T-cell (primary cell): ENCODE measurements at places on chromosomes 4 and X.

DNA sequence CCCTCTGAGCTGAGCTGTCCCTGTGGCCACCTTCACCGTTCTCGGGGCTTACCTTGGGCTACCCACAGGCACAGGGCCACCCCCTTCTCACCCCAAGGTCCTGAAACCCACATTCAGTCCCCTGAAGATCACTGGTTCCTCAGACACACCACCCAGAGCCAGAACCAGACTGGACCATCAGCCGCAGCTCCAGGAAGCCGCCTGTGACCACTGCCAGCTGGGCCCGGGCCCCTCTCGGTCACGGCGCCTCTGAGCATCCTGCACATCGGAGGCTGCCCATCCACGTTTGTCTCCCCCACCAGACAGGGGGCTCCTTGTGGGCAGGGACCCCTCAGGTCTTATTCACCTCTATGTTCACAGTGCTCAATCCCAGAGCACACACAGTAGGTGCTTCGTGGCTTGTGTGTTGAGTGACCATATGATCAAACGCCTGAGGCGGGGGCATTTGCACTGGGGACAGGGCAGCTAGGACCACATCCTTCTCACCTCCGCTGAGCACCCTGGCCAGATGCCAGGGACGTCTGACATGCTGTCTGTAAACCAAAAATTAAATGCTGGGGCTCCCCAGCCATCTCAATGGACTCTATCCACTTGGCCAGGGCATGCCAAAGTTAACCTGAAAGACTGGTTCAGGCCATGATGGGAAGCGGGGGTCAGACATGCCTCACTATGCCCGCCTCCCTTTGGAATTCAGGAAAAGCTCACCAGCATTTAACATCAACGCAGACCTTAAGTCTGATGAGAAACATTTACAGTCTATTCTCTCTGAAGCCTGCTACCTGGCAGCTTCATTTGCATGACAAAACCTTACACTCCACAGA lies 109.4 kb upstream of the AFAP1 start:
- DNase-seq = no peak

DNA sequence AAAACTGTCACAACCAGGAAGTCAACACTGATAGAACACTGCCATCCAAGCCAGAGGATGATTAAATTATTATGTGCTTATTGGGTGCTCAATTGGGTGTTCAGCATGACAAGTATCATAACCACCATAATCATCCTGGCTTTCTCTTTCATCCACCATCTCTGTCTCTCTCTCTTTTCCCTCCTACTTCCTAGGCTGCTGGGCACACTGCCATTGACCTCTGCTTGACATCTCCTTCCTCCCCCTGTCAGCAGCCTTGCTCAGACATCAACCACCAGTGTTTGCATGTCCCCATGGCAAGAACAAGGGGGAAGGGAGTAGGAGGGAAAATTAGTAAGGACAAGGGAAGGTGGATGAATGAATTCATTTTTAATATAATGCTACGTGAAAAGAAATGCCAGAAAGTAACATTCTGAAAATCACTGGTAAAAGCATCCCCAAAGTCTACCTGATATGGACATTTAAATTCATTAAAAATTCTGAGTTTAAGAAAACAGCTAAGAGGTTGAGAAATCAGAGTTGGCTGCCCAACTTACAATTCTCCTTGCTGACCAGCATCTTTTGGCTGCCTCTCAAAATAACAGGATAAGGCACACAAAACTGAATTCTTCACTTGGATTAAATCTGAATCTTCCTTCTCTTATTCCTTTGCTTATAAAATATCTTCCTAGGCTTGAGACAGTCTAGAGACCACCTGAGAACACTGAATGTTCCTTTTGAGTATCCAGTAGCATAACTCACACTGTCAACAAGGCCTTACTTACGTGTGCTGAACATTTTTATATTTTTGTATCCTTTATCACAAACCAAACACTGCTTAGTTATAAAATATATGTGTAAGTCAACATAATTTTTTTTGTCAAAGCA lies 48.5 kb downstream of the SNCA start:
- no peak for DNase-seq

GRCh38 chrX:117808426-117808825 lies 308.2 kb downstream of the KLHL13 start:
- DNase-seq = no peak

DNA sequence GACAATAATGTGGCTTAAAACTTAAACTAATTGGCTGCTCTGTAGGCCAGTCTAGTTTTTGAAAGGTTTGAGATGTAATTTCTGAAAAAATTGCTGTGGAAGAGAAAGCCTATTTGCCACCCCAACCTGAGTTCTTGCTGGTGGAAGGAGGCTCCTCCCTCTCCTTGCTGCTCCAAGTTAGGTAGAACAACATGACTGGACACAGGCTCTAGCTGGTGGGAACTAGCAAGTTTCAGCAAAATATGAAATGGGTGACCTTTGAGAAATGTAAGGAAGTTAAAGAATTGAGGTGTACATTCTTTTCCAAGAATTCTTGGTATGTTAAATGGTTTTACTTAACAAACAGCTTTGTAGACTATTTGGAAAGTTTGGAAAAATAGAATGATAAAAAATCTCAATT lies 8.0 kb downstream of the RPL34 start:
- no peak for DNase-seq

- DNase-seq = no peak
Observed at GRCh38 chr4:41009411-41009810, 204.9 kb downstream of the APBB2 start.

DNA sequence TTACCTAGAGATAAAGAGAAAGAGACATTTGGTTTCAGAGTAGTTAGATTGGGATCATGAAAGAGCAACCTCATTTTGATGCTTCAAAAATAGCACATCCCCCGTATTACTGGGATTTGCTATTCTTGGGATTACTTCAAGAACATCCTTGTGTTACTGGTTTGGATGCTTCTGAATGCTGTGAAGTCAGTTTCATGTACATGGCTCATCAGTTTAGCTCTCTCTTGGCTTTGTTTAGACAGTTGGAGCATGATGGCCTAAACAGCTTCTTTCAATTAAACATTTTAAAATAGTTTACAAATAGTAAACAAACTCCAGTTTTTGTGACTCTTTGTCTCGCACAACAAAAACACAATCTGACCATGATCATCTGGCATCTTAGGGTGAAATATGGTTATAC lies 23.9 kb downstream of the HTT start:
- DNase-seq = no peak

- no peak for DNase-seq
Observed at GRCh38 chr4:84309191-84309590, 189.9 kb downstream of the NKX6-1 start.

GRCh38 chrX:1427756-1428155 lies 25.0 kb downstream of the ASMTL start:
- DNase-seq = no peak

DNA sequence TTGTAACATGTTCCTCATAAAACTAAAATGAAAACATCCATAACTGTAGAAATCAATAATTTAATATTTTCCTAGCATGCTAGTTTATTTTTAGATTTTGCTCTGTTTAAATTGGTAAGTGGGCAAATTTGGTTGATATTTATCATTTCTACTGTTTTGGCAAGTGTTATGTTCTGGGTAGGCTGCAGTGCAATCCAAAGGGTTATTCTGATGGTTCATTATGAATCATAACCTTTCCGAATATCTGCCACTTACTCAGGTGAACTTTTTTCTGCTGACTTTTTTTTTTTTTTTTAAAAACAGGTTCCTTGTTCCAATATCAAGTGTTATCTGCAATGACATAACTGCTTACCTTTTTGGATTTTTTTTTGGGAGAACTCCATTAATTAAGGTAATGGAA lies 52.0 kb downstream of the CDS1 start:
- no peak for DNase-seq

GRCh38 chr4:138875891-138876608 lies 139.5 kb upstream of the NOCT start:
- DNase-seq = no peak

GRCh38 chrX:154458954-154459778 lies 1.1 kb downstream of the PLXNA3 start:
- no peak for DNase-seq

GRCh38 chrX:57104406-57104805 lies 16.9 kb downstream of the SPIN2B start:
- DNase-seq = no peak

- no peak for DNase-seq
Observed at GRCh38 chr4:163966612-163967011, 472.1 kb downstream of the TMA16 start.

DNA sequence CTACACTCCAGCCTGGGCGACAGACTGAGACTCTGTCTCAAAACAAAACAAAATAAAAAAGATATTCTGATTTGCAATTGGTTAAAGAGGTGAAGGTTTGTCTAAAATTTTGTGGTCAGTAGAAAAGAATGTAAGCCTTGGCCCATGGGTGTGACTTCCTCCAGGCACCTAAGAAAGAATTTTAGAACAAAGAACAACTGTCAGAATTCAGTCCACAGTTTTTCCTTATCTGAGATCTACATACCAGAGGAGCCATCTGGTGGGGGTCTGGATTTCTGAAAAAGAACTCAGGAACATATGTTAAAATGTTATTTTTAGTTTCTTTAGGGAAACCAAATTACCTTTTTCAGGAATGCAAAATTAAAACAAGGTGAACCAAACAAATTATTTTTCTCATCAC lies 434.1 kb downstream of the ANKRD50 start:
- DNase-seq = no peak

DNA sequence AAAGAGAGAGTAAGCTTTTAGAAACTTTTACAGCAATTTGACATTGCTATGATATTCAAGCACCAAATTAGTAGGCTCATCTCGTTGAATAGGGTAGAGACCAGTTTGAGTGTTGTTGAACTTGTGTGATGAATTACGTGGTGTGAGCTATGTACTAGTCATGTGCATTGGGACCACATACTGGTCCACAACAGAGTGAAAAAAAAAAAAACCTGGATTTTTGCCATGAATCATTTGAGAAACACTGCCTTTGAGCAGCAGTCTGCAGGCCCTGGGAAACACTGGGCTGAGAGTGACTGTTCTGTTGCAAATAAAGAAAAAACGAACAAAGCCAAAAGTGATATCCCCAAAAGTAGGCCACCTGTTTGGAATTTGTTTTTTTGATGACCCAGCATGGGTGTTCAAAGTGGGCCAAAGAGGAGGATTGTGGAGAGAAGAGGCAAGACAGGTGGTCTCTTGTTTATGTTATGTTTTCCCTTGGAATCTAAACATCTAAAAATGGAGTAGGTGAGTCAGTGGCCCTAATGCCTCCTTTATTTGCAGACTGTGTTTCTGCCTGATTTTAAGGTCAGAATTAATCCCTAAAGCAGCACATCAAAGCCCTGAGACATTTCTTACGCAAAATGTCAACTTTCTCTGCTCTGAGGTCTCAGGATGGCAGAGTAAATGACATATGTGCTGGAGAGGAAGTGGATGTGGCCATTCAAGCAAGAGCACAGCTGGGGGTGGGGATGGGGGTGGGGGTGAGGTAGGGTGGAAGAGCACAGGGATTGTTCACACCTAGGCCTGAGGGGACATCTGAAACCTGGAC lies 33.5 kb downstream of the TAF7L start:
- DNase-seq = no peak
